ENCODE measurements at places on chromosomes 7 and 10.
A peak's percentile ranks its signal among the peaks of the same experiment; 100 is the strongest.

- DNase-seq = no peak
Observed at GRCh38 chr10:79254333-79255006, 92.8 kb upstream of the PPIF start.

- DNase-seq = peak; percentile 38
Observed at GRCh38 chr10:35089611-35090161, 455 bp downstream of the CUL2 start.

- no peak for DNase-seq
Observed at GRCh38 chr7:124662937-124663336, 102.7 kb downstream of the GPR37 start.

DNA sequence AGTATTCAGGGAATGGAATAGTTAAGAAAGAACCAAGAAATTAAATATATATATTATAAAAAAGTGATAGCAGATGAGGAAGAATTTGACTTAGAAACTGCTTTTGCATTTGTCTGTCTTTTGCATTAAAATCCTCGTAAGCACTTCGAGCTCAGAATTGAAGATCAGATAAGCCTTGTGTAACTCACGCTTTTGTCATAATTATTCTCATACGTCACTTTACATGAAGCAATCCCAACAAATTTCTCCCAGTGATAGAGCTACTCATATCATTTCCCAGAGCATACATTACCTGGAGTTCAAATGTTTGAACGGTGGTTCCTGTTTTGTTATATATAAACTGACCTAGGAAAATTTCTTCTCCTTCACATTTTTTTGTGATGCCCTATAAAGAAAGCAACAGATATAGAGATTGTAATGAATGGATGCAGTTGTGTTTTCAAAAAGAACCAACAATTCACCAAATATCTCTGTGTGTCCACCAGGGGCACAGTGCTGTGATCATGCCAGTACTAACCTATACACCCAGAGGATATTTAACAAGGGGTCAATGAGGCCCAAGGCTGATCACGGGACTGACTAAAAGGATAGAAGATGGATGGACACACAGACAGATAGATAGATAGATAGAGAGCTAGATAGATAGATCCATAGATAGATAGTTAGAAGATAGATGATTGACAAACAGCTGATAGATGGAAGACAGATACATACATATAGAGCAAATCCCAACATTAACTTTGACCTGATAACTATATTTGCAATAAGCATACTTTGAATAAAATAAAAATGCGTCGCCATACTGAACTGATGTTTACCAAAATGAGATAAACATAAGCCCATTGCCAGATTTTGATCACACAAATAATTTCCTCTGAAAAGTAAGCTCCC, 9.3 kb upstream of the HUS1 start:
- no peak for DNase-seq

- no peak for DNase-seq
Observed at GRCh38 chr10:120819366-120819765, 31.8 kb upstream of the WDR11 start.

DNA sequence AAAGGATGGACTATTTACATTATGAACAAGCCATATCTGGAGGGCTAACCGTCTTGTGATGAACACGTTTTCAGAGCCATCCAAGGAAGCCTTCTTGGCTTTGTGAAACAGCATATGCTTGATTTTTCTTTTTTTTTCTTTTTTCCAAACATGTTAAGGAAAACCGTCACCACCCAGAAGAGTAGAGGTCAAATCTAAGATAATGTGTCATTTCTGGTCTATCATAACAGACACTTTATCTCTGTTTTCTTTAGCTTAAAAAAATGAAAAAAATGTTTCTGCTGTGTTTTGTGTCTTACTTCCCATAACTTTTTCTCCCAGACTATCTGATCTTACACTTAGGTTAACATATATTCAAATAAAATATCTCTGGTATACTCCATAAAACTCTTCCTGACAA, 76.1 kb upstream of the DGKB start:
- no peak for DNase-seq

DNA sequence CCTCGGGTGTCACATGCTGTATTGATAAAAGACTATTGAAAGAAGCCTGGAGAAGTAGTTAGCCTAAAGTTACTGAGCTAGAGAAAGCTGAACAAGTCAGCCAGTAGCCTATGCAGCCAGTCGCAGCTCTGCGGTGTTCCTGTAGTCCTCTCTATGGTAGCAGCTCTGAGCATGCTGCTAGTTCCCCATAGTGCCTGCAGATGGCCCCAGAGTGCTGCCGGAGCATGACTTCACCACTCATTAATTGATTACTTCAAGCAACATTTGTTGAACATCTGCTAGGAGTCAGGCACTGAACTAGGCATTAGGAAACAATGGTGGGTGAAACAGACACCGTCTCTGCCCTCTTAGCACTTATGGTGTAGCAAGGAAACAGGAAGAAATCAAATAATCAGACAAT, 422.7 kb downstream of the SORCS3 start:
- DNase-seq = no peak

DNA sequence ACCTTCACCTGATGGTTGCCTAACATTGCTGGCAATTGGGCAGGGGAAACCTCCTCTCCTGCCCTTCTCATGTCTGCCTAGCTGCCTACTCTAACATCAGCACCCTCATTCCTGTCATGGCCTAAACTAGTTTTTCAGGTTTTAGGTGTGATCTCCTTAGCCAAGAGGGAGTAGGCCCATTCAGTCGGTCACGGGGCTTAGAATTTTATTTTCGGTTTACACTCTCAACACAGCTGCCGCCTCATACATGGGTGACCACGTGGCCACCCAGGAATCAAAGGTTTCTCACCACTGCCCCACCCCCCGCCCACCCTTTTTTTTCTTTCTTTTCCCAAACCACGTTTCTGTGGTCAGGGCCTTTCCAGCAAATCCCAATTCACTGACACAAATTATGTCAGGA, 97.2 kb downstream of the RALA start:
- DNase-seq = no peak

DNA sequence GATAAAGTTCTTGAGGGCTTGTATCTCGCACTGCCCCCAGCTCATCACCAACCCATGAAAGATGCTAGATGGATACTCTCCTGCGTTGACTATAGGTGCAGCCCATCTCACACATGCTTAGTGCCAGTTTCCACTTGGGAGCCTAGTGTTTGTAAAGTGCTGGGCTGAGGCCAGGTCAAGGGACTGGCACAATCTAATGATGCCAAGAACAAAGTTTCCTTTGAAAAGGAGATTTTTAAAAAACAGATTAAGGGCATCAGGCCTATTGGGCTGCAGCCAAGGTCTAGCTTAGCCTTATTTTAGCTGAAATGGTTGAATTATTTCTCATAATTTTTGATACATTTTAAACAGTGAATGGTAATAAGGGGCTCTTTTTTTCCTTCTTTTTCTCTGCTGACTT, 259.0 kb downstream of the ADRA2A start:
- DNase-seq = no peak

GRCh38 chr7:50455658-50456057, 5.5 kb upstream of the FIGNL1 start:
- no peak for DNase-seq

DNA sequence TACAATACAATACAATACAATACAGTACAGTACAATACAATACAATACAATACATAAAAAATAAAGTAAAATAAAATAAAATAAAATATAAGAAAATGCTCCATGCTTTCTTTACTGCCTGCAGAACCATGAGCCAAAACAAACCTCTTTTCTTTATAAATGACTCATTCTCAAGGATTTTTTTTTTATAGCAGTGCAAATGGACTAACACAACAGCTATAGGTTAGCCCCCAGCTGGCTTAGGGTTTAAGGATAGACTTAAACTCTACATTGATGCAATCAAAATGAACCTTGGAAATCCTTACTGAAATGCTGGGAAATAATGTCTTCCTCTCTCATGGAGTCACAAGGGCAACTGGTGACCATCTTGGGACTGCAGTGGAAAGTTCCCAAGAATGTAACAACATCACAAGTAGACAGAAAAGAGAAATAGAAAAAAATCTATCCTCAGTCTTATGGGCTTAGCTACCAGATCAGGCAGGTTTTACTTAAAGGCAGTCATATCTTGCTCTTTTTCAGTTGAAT, 348.9 kb downstream of the ARL4A start:
- DNase-seq = no peak

- DNase-seq = no peak
Observed at GRCh38 chr10:52688899-52689298, 83.7 kb downstream of the MBL2 start.

- no peak for DNase-seq
Observed at GRCh38 chr7:64747802-64748201, 46.4 kb upstream of the ZNF138 start.

DNA sequence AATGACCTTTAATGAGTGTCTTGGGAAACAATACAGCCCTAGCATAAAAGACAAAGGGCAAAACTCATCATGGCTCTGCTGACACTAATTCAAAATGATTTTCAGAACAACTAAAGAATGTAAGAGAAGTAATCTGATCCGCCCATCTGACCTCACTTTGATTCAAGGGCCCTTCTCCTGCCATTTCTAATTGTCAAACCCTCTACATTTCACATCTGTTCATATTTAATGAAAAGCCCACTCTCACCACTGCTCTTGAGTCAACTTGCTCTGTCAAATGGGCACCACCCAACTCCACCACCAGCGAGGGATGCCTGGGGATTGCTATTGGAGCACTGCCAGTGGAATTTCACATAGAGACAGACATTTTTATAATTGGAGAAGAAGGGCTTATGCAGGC, 639.2 kb downstream of the KCNMA1 start:
- DNase-seq = no peak

- no peak for DNase-seq
Observed at GRCh38 chr7:28621369-28621841, 209.1 kb downstream of the CREB5 start.

- DNase-seq = no peak
Observed at GRCh38 chr10:101940916-101941315, 97.3 kb upstream of the KCNIP2 start.

DNA sequence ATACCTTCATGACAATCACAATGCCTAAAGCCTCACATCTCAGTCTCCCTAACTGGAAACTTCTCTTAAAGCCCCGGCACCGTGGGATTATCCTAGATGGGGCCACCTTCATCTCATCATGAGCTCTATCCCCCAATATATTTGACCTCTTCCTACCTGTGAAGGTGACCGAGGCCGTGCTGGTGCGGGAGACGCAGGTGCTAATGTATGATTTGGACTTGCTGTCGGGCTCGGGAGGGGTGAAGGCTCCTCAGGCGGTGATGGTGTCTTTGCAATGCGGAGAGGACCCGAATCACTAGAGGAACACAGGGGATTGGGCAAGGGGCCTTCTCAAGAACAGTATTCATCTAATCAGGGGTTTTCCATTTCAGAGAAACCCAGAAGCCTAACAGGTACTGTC, 168.4 kb downstream of the AMPH start:
- no peak for DNase-seq

DNA sequence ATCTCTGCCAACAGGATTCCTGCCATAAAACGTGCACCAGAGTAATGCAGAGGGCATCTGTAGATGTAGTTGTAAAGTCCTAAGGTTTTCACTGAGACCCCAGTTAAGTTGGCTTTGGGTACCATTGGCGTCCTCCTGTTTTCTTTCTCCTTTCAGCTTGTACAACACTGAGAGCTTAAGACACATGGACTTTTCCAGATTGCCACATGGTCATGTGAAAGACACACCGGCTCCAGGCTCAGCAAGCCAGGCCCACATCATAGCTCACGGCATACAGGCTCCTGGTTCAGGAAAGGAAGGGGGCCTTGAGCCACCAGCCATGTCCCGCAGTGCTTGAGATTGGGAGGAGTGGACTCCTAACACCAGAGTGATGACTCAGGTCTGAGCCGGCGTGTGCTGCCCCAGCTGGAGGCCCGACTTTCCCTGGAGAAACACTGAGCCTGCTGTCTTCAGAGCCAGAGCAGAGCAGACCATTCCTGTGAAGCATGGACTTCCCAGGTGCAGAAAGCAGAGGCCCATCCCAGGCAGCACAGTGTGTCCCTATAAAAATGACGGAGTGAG, 252.7 kb downstream of the PRPF18 start:
- no peak for DNase-seq

DNA sequence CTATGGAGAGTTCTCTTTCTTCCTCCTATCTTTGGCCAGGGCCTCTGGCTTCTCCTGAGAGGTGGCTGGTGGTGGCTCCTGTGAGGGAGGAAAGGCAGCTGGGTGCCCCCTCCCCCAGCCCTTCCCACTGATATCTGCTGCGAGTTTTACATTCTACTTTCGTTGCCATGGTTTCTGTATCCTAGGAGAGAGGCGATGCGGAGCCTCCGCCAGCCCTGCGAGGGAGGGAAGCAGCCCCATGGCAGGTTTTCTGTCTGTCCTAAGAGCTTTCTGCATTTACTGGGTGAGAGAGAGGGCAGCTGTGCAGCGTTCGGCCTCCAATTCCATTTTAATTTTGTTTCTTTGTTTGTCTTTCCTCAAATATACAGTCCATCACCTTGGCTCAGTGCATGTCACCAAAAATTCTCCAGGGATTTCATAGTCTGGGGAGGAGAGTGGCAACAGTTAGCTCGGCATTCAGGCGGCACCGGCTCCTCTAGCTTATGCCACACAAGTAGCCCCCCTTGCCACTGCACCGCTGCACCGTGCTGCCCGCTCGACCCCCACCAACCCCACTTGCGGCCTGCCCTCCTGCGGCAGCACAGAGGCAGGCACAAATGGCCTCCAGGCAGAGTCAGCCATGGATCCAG, 20.4 kb downstream of the DNAJB12 start:
- no peak for DNase-seq

GRCh38 chr7:17463511-17464085, 165.1 kb downstream of the AHR start:
- DNase-seq = no peak

GRCh38 chr10:122062831-122063674, 74.1 kb downstream of the TACC2 start:
- no peak for DNase-seq

- DNase-seq = no peak
Observed at GRCh38 chr7:90320014-90320413, 1.1 kb downstream of the FAM237B start.

Measured in CD4-positive, alpha-beta memory T cell (primary cell).